ENCODE measurements at places on chromosomes 7 and 10.

GRCh38 chr10:97463363-97464132 is 17.6 kb downstream of the ZDHHC16 start:
- DNase-seq = peak; percentile 10

- no peak for DNase-seq
Observed at GRCh38 chr7:149562602-149563001, 65.0 kb upstream of the ZNF746 start.

GRCh38 chr7:15515252-15515651 is 46.6 kb downstream of the AGMO start:
- DNase-seq = no peak

- no peak for DNase-seq
Observed at GRCh38 chr10:101725296-101726114, 30.5 kb upstream of the FBXW4 start.

DNA sequence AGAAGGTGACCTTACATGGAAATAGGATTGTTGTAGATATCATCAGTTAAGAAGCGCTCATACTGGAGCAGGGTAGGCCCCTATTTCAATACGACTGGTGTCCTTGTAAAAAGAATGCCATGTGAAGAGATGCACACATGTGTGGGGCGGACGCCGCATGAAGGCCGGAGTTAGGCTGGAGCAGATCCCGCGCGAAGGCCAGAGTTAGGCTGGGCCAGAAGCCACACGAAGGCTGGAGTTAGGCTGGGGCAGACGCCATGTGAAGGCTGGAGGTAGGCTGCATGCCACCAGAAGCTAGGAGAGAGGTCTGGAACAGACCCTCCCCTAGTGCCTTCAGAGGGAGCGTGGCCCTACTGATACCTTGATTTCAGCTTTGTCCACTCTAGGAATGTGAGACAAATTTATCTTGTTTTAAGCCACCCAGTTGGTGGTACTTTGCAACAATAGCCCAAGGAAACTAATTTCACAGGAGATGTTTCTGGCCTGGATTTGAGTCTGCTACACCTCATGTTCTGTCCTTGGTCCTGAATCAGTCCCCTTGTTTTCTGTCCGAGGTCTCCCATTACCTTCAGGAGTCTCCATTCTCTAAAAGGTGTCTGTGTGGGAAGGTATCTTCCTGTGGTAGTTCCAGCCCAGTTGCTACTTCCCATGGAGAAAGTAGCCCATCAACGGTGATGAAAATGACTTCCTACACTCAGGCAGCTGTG is 585.8 kb downstream of the LRMDA start:
- DNase-seq = no peak

GRCh38 chr7:102289057-102289456 is 2.4 kb downstream of the SH2B2 start:
- DNase-seq = no peak

GRCh38 chr10:75954486-75954885 is 523.1 kb downstream of the LRMDA start:
- no peak for DNase-seq

- no peak for DNase-seq
Observed at GRCh38 chr7:100044718-100045117, 4.9 kb upstream of the ZSCAN21 start.

- no peak for DNase-seq
Observed at GRCh38 chr10:22893781-22894180, 34.1 kb upstream of the ARMC3 start.

DNA sequence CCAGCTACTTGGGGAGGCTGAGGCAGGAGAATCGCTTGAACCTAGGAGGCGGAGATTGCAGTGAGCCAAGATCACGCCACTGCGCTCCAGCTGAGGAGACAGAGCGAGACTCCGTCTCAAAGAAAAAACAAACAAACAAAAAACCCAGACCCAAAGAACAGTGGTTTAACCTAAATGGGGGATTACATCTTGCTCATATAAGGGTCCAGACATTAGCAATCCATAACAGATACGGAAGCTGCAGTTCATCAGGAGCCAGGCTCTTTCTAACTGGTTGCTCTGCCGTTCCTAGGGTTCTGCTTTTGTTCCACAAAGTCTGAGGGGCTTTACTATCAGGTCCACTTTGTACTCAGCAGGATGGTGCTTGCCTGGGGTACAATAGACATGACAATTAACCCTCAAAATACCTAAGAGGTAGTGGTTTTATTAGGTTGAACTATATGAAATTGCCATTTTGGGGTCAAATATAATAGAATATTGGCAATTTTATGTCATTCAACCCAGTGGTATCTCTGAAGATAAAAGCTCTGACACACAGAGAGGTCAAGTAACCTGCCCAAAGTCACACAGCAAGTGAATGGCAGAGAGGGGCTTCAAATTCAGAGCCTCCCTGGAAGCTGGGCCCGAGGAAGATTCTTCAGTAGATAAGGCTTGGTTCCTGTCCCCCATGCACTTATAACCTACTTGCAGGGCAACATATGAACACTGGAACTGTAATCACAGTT is 21.3 kb downstream of the NYAP1 start:
- DNase-seq = no peak

- no peak for DNase-seq
Observed at GRCh38 chr10:91422915-91423314, 12.8 kb downstream of the HECTD2 start.

GRCh38 chr7:64733550-64734240 is 60.5 kb upstream of the ZNF138 start:
- no peak for DNase-seq

GRCh38 chr7:16430133-16430532 is 8.8 kb upstream of the CRPPA start:
- DNase-seq = no peak

DNA sequence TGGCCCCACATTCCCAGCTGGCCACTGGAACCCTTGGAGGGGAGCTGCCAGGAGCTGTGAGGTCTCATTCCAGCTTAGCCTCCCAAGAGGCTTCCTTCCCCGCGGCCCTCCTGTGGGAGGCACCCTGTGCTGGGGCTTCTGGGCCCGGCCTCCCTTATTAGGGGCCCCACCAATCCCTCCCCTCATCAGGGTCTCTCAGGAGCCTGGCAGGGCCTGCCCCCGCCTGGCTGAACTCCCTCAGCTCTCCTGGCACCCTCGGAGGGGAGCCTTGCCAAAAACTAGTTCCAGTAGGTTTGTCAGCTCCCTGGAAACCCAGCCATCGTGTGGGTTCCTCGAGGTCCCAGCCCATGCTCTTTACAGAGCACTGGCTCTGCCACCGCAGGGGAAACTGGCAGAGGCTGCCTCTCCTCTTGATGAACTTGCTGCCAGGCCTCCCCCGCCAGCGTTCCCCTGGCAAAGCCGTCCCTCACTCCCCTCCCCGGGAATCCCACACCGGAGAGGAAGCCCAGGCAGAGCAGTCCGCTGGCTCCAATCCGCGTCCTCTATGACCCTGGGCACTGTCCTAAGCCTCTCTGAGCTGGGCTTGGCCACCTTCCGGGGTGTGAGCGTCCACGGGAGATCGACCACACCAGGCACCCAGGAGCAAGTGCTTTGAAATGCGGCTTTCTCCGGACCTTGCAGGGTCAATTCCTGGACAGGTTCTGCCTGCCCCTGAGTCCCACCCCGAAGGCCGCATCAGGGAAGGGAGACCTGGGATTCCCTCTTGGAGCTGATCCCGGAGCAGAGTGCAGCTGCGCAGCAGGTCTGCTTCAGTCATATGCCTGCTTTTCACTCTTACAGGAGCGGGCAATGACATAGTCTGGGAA is 139.8 kb downstream of the ARHGAP22 start:
- no peak for DNase-seq

DNA sequence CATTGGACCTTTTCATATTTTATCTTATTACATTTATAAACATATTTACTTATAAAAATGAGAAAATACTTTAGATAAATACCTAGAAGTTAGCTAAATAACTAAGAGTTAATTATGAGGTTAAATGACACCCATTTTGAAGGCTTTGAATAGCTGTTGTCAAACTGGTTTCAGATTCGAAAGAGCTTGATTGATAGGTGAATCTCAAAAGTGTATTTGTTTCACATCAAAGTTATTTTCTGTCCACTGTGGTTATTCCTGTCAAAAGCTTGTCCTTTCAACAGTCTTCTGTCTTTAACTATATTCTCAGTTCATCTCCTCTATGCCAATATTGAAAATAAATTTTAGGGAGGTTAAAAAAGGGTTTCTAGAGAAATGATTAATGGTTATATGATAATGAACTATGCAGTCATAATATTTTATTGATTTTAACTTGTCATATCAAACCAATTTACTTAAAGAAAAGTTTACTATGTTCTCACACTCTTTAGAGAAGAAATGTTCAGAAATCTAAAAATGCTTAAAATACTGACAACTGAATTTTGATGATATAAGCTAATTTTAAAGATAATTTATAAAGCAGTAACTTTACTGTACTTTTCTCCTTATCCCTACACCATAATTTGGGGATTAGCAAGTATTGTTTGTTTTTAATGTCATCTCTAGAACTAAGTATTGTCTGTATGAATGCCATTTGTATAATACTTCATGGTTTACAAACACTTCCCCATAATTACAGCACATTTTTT is 72.0 kb upstream of the FOXP2 start:
- DNase-seq = no peak

DNA sequence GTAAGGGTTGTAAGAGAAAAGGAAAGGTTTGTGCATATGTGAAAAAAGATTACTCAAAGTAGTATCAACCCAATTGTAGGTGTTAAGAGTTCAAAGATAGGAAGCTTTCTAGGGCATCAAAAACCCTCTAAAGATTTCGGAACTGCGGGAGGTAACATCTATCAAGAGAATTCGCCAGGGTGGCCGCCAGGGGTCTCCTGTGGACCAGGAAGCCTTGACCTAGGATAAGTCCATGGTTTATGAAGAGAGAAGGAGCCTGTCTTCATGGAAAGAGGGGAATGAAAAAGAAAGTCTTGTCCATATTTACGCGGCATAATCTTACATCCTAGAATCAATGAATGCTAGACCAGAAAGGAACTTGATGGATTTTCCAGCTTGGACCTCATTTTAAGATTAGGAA is 140.7 kb upstream of the CALCR start:
- no peak for DNase-seq

GRCh38 chr10:121183236-121183635 is 332.1 kb downstream of the WDR11 start:
- DNase-seq = no peak

GRCh38 chr10:52999258-52999657 is 226.7 kb upstream of the MBL2 start:
- DNase-seq = no peak

DNA sequence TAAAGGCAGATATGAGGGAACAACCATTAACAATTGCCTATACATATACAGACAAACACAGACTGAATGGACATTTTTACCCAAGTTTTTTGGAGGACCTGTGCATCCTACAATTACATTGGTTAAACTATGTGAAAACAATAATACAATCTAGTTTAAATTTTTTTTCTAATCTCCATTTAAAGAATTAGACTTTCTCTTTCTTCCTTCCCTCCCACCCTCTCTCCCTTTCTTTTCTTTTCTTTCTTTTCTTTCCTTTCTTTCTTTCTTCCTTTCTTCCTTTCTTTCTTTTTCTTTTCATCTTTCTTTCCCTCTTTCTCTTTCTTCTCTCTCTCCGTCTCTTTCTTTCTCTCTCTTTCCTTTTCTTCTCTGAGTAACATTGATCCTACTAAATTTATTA is 183.7 kb downstream of the HDAC9 start:
- no peak for DNase-seq

GRCh38 chr7:27147199-27148030 is at the start of gene HOXA6:
Gene HOXA6 (minus strand): TSS chr7:27147774. CDS start chr7:27147749, 25 bp downstream.
- DNase-seq = no peak

All from stimulated activated naive CD4-positive, alpha-beta T cell treated with Interleukin-2 at 50 U/mL for 16 hours (primary cell).